Left renal pelvis (tissue), 4 donors: ENCODE measurements at places on chromosomes 3 and 15. TPM values are rescaled to one million over a fixed set of nuclear protein-coding genes. Genes with fewer than 3 reads are reported as not detected.
A peak's percentile ranks its signal among the peaks of the same experiment; 100 is the strongest.

The CNTN3 gene
- 8.1 TPM for polyA plus RNA-seq

- DNase-seq: no peak
These were observed 361.4 kb upstream of the CFAP20DC start for GRCh38 chr3:59411186-59411585.

GRCh38 chr3:189714991-189715961, 84.1 kb downstream of the TP63 start:
- no peak for DNase-seq

DNA sequence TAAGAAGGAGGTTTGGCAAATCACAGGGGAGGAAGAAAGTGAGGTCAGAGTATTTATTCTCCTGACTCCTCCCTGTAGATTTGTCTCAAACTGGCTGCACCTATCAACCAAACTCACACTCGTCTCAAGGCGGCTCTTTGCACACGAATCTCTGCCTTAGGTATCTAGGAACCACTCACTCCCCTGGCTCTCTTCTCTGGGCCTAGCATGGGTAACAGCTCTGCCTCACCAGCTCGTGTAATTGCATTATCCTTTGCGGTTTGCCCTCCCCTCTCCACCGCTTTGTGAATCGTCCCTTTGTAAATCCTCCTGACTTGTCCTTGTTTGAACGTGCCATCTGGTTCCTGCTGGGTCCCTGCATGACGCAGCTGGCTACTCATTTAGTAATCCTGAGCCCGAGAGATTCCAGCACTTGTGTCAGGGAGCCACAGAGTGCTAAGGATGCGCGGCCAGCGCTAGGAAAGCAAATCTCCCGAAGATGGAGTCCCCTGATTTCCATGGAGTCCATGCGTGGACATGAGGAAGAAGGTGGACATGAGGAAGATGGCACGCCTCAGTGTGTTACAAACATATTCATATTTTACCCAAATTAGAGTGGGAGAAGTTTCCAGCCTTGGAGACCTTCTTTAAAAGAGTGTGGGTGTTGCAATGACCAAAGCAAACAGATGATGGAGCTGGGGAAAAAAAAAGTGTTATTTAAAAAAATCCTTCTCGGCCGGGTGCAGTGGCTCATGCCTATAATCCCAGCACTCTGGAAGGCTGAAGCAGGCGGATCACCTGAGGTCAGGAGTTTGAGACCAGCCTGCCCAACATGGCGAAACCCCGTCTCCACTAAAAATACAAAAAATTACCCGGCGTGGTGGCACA, 26.7 kb downstream of the NRROS start:
- DNase-seq: no peak

DNA sequence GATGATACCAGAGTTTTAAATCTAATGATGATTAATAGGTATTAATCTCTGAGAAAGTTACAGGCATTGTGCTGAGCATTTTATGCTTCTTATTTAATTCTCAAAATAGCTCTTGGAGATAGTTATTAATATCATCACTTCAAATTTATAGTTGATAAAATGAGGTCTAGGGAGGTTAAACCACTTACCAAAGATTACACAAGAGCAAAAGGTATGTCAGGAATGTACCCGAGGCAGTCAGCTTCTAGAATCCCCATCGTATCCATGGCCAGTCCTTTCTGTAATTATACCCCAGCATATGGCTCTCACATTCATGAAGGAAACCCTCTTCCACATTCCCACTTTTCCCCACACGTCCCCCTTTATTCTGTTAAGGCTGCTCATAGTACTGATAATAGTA, 421.3 kb downstream of the PYDC2 start:
- no peak for DNase-seq

The C3orf62 gene
- 10.2 TPM for polyA plus RNA-seq

DNA sequence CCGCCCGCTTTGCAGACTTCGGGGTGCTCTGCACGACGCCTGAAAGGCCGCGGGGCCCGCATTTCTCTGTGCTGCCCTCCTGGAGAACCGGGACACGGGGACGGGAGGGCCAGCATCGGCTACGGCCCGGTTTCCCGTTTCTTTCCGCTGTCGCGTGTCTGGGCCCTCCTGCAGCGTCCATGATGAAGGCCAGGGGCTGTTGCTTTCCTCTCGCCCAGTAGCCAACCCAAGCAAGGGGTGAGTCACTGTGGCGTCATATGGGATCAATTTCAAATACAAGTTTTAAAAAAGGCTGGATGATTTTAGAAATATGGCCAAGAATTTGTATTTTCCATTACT, 435 bp downstream of the SLC35G2 start:
- DNase-seq: no peak

GRCh38 chr3:94799420-94800060, 736.7 kb downstream of the NSUN3 start:
- DNase-seq: no peak

The CPA3 gene
- 0.37 TPM for polyA plus RNA-seq

DNA sequence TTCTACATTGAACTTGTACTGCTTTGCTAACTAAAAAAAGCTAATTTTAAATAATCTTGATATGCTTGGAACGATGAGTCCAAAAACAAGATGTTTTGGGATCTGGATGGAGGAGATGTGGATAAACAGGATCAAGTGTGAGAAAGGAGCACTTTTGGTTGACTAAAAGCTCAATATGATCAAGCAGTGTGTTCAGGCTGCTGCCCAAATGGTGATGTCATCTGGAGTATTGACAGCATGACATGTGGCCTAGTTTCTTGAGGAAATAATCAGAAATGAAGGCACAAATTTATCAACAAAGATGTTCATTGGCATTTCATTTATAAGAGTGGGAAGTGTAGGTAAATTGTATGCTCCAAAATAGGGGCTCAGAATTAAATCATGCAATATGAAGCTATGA, 161.2 kb downstream of the SOX2 start:
- no peak for DNase-seq

- no peak for DNase-seq
These were observed 74.2 kb upstream of the GAP43 start for GRCh38 chr3:115549071-115549470.

The CLDN18 gene
- 2.1 TPM for polyA plus RNA-seq

DNA sequence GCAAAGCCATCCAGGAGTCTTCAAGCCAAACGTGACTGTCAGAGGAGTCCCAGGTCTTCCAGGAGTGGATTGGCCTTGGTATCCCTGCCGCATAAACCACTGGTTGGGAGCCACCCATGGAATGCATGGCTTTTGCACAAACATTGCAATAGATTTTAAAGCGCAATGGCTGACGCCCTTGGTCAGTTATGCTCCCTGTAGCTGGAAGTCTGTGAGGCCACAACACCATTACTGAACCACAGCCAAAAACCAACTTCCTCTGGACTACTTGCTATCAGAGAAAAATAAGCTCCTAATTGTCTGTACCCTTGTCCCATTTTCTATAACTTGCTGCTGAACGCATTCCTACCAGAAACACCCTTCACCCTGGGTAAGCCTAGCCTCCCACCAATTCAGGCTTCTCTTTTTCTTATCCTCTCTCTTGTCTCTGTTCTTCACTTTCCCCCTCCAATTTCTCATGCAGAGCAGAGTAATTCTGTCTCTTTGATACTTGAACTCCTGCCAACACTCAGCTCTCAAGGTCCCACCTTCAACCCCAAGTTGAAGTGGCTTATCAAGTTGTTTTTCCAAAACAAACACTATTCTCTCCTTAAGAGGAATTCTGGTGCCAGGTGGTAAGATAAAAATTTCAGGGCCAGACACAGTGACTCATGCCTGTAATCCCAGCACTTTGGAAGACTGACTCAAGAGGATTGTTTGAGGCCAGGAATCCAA, 176.4 kb upstream of the UBE2E1 start:
- no peak for DNase-seq

GRCh38 chr3:169923189-169923588, 11.8 kb downstream of the SAMD7 start:
- DNase-seq: peak; percentile 24

DNA sequence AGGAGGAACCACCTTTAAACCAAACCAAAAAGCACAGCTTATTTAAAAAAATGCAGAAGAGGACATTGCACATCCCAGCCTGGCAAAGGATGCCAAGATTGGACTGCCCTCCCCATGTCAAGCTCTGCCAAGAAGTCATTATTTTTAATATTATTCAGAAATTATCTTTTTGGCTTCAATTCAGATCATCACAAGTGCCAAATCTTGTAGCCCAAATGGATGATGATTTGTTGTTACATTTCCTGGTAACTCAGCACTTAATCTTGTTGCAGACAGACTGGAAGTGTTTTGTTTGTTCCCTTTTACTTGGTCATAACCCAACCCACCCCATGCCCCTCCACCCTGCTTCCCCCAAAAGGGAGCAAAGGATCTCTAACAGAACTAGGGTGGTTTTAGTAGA, 28.1 kb upstream of the LXN start:
- no peak for DNase-seq

- DNase-seq: no peak
These were observed 351.3 kb upstream of the CCDC54 start for GRCh38 chr3:107025961-107026360.

- no peak for DNase-seq
These were observed 624 bp downstream of the AKAP13 start for GRCh38 chr15:85380812-85381642.

DNA sequence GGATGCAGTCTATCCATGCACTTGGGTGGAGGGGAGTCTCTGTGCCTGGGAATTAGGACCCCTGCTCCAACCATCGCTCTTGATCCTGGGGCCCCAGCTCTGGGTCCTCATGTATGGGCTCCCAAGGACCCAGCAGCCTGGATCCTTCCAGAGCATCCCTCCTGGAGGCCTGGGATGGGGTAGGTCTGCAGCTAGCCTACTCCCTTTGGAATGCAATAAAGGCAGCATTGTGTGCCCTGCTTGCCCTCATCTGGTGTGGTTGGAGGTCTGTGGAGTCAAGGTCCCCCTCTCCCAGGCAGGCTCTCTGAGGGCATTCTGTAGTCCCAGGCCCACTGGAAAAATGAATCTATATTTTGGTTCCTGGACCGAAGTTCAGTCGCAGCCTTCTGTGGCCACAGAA, 15.0 kb upstream of the SLC28A1 start:
- no peak for DNase-seq

The DPH3 gene
- 30.4 TPM for polyA plus RNA-seq

GRCh38 chr15:59398220-59398619, 25.5 kb upstream of the MYO1E start:
- DNase-seq: no peak

The CPNE9 gene
- not detected for polyA plus RNA-seq

GRCh38 chr3:56145410-56145809, 322.9 kb downstream of the ERC2 start:
- DNase-seq: no peak
